NCI-H460 (cell line): ENCODE measurements at places on chromosomes 16 and 17. TPM values are rescaled to one million over a fixed set of nuclear protein-coding genes. Genes with fewer than 3 reads are reported as not detected.

Gene ZNF597
- total RNA-seq = 4.4 and 5.6 TPM in 2 replicates

Gene SHCBP1
- total RNA-seq = 17.6 and 23.6 TPM in 2 replicates

Gene KIFC3
- 300 and 301 TPM in 2 replicates for total RNA-seq

Gene AOC3
- total RNA-seq = 1.2 and 1.4 TPM in 2 replicates

Gene NGFR
- 0.07 TPM in 1 of 2 replicates, not detected in the other for total RNA-seq

Gene DCXR
- 42.6 and 44.3 TPM in 2 replicates for total RNA-seq

DNA sequence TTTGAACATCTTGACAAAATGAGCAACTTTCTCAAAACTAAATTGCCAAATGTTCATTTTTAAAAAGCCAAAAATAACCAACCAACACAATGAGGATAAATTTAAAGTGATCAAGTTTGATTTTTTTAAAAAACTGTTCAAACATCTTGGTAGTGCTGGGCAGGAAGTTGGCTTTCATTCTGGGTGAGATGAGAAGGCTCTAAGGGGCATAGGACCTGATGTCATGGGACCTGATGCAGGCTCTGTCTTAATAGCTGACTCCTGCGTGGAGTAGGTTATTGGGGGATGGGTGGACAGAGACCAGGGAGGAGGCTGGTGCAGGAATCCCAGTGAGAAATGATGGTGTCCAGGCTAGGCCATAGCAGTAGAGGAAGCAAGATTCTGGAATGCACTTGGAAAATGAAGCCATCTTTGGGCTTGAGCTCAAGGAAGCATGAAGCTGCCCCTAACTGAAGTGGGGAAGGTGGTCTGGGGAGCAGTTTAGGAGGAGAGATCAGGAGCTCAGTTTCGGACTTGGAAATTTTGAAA lies 20.4 kb downstream of the NLRC5 start:
- no peak for DNase-seq

DNA sequence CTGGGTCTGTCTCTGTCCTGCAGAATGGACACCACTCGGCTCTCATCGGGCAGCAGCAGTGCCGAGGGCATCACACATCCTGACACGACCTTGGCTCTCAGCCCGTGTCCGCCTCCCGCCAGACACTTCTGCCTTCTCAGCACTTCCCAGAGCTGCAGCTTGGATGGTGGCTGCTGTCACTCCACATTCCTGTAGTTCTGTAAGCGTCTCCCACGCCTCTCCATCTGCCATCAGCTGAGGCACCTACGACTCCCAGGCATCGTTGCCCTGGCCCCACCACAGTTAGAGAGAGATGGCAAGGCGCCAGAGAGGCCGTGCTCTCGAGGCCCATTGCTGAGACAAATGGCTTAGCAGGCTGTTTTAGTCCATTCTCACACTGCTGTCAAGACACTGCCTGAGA lies 195.9 kb upstream of the CHMP6 start:
- no peak for DNase-seq

- no peak for DNase-seq
These were observed 2336.1 kb downstream of the TP53TG3F start for GRCh38 chr16:35795361-35796029.

- DNase-seq = no peak
These were observed 94.3 kb downstream of the CYLD start for GRCh38 chr16:50836121-50836621.

DNA sequence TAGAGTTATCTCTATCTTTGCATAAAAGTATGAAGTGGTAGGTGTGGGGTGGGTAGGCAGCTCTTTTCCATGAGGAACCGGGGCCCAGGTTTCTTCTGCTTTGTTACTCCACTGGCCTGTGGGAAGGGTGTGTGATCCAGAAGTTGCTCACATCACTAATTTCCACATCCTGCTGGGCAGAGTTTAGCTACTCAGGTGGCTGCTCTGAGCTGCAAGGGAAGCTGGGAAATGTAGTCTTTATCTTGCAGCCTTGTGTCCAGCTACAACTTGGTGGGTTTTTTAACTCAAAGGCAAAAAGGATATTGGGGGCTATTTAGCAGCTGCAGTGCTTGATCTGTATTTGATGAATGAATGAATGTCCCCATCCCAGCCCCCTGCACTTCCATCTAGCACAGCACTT lies 335.3 kb downstream of the SNX29 start:
- DNase-seq = no peak

GRCh38 chr16:85798901-85799496 lies 345 bp downstream of the EMC8 start:
- no peak for DNase-seq

DNA sequence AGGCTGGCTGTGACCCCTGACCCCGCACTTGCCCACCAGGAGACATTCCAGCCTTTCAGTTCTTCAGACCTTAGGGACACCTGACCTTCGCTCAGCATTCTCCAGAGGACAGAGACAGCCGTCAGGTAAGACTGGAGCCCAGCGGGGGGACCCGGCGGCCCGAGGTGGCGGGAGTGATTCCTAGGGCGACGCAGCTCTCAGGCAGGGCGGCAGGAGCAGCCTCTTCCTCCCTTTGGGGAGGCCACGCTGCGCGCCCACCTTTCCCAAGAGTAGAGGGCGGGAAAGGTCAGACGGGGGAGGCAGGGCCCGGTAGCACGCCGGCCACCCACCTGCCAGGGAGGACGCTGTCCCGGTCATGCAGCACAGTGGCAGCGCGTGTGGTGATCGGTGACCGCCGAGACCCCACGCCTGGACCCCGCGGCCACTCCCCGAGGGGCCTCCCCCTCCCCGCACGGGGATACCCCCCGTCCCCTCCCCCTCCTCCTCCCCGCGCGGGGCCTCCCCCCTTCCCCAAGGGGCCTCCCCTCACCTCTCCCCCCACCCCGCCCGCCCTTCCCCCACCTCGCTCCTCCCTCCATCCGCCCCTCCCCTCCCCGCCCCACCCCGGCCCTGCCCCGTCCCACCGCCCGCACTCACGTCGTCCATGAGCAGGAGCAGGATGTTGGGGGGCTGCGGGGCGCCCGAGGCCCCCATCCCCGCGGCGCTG lies 472 bp downstream of the GALNS start:
- DNase-seq = no peak

GRCh38 chr17:17448723-17449122 lies 28.1 kb upstream of the MED9 start:
- no peak for DNase-seq

DNA sequence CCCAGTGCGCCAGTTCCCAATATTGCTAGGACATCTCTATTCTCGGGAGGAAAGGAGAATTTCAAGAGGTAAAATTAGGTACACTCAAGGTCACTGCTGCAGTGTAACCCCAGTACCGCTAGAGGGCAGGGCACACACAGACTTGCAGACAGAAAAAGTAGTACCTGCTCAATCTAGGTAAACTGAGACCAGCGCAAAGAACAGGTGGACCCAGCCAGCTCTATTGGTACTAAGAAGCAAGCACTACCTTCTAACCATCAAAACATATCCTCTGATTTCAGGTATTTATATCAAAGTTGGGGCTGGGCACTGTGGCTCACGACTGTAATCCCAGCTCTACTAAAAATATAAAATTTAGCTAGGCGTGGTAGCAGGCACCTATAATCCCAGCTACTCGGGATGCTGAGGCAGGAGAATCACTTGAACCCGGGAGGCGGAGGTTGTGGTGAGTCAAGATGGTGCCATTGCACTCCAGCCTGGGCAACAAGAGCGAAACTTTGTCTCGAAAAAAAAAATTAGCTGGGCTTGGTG lies 3.6 kb upstream of the WDR81 start:
- peak; percentile 54 for DNase-seq
